ENCODE measurements at places on chromosomes 4 and X. TPM values are rescaled to one million over a fixed set of nuclear protein-coding genes. Genes with fewer than 3 reads are reported as not detected.

DNA sequence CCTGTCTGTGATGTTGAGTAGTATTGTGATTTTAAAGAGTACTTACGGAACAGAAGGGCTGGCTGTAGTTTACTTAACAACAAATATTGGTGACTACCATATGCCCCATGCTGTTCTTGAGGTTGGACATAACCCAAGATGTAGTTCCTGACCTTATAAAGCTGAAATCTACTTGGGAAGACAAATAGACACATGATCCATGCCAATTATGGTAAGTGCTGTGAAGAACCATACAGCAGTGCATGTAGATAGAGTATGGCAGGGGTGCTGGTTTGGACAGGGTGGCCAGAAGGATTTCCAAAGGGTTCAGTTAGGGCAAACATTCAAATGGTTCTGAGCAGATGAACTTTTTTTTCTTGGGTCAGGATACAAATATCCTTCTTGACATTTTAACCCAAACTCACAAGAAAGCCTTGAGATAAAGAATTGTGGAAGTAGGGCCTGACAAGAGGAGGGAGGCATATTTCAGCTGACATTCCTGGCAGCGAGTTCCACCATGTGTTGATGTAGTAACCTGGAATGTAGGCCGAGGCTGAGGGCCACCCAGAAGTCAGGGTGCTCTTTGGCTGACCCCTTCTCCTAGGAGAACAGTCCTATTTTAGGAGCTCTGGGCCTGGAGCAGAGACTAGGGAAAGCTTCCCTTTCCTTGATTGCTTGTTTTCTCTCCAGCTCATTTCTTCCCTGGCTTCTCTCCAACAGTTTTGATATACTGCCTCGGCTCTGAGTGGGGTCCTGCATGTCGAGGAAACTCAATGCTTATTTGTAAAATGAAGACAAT is 74.2 kb downstream of the FREM3 start:
- DNase-seq = no peak

DNA sequence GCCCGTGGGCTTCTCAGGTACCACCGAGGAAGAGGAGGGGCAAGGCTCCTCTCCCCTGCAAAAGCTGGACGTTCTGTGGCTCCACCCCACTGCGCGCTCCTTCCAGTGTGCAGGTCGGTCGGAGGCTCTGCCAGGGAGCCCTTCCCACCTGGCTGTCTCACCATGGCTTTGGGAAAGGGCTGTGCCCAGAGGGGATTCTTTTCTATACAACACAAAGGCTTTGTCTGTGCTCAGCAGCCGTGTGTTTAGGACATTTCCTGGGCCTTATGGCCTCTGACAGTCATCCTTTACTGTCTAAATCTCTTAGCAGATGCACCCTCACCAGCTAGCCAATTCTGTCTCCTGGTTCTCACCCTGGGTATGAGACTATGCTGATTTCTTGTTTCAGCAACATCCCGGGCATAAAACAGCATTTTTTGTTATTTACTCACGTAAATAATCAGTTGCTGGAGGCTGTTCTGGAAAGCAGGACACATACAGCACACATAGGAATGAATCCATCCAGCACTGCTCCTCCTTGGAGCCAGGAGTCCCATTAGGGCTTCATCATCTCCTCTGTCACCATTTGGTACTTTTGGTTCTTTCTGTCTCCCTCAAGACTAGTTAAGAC is 20.4 kb upstream of the ATXN3L start:
- DNase-seq = no peak

GRCh38 chr4:56217343-56217890 is 169.9 kb downstream of the AASDH start:
- DNase-seq = no peak

DNA sequence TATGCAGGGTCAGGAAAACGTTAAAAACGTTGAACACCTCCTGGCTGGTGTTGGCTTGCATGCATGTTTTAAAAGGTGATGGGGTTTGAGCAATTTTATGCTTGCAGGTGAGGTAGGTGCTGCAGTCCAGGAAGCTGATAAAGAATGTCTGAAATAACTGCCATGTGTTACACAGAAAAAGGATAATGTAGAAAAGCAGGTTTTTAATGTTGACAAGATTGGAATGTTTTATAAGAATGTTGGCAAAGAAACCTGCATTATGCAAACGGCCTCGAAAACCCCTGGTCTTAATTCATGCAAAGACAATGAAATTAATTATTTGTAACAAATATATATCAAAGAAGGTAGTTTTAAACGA is 723.7 kb upstream of the AGA start:
- DNase-seq = no peak

DNA sequence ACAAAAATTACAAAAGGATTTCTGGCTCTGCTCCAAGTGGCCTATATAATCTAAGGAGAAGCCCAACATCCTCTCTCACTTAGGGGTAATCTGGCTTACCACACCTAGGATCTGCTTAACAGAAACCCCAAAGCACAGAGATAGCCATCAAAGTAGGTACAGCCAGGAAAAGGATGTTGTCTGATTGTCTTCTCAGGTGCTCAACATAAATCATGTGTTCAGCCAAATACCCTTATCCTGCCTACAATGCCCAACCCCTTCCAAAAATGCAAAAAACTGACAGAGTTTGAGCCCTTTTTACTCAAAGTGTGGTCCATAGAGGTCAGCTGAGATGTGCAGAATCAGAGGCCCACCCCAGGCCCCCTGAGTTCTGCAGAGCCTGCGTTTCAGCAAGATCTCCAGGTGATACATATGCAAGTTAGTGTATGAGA is 53.9 kb downstream of the PPM1K start:
- DNase-seq = no peak

GRCh38 chr4:51931461-51931860 is 88.5 kb downstream of the DCUN1D4 start:
- no peak for DNase-seq

DNA sequence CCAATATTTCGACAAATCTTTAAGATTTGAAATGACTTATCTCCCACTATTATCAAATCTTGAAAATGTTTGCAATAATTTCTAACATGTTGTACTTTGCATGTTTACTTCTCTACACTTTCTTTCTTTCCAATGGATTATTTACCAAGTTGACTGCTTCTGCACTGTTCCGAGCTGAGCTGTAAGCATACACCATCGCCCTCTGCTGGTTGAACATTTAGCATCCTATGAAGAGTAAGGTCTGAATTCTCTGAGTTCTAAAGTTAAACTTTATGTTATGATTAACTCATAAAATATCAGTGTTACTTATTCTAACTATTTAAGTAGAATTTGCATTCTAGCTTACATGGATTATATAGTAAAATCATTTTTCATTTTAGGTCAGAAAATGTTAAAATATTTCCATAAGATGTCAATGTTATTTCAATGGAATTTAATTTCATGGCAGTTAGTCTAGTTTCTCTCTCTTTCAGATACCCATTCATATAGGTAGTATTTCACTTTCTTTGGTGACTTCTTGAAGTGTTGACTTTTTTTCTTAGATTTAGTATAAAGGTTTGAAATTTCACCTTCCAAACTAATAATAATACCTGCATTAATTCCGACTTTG is 137.4 kb downstream of the DKK2 start:
- DNase-seq = peak; percentile 10

DNA sequence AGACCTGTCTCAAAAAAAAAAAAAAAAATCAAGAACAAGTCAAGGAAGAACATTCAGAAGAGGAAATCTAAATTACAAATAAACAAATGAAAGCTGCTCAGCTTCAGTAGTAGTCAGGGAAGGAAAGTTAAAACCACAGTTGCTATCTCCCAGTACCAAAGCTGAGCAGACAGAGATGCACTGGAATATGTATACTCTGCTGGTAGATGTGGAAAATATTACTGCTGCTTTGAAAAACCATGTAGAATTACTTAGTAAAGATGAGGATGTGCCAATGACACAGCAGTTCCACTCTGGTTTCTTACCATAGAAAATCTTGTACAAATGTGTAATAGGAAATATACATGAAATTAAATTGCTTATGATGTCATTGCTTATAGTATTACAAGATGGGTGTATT is 25.1 kb upstream of the PRKX start:
- DNase-seq = no peak

H2BW2 gene
- total RNA-seq = not detected

PDGFRA gene
- total RNA-seq = 0.85 TPM

DDIT4L gene
- total RNA-seq = 13.7 TPM

All from pulmonary artery endothelial cell (primary cell).